Stimulated activated CD4-positive, alpha-beta T cell treated with anti-CD3 and anti-CD28 coated beads, Interleukin-4, amount 100 ng/mL, for 4 hours (primary cell): ENCODE measurements at places on chromosomes 12 and 14.
A peak's percentile ranks its signal among the peaks of the same experiment; 100 is the strongest.

DNA sequence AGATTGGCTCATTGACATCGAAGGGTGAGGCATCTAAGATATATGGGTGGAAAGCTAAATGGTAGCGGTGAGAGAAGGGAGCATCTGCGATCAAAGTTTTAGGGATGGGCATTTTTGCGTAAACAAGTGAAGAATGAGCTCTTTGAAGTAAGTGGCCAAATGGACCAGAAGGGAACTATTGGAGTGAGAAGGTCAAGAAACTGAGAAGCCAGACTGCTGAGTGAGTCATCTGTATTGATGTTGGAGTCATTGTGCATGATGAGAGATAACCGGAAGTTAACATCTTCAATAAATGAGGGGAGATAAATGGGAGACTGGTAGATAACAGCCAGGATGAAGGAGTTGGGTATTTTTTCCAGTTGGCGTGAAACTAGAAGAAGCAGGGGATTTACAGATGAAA, 271.9 kb upstream of the PDE3A start:
- DNase-seq = no peak

DNA sequence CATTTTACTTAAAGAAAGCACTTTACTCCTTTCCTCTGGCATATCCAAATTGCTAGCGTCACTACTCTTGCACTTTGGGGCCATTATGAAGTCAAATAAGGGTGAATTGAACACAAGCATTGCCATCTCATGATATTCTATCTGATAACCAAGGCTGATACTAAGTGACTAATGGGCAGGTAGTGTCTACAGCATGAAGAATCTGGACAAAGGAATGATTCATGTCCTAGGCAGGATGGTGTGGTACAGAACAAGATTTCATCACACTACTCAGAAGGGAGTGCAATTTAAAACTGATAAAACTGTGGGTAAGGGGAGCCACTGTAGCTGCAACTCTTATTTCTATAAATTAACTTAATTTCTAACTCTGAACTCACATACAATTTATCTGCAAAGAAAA, 7.7 kb upstream of the SLC6A15 start:
- DNase-seq = no peak

GRCh38 chr12:11134305-11134704, at the start of gene TAS2R30:
Gene TAS2R30, minus strand, starts transcription at chr12:11134644. Its CDS starts 400 bp downstream, at chr12:11134244.
- DNase-seq = no peak

DNA sequence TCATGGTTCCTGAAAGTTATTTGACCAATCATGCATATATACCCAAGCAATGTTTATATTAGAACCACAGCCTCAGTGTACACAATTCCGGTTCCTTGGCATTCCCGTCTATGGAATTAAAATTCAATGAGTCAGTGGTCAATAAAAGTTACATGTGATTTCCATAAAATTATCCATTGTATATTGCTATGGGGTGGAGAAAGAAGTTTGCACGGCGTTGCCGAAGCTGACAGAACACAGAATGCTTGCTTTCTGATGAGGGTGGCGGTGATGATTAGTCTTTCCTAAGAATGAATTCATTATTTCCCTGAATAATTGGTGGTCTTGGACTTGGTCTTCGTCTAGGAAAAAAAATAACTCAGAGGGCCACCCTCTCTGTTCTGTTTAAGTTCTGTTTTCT, 214.1 kb downstream of the ANO2 start:
- DNase-seq = no peak

DNA sequence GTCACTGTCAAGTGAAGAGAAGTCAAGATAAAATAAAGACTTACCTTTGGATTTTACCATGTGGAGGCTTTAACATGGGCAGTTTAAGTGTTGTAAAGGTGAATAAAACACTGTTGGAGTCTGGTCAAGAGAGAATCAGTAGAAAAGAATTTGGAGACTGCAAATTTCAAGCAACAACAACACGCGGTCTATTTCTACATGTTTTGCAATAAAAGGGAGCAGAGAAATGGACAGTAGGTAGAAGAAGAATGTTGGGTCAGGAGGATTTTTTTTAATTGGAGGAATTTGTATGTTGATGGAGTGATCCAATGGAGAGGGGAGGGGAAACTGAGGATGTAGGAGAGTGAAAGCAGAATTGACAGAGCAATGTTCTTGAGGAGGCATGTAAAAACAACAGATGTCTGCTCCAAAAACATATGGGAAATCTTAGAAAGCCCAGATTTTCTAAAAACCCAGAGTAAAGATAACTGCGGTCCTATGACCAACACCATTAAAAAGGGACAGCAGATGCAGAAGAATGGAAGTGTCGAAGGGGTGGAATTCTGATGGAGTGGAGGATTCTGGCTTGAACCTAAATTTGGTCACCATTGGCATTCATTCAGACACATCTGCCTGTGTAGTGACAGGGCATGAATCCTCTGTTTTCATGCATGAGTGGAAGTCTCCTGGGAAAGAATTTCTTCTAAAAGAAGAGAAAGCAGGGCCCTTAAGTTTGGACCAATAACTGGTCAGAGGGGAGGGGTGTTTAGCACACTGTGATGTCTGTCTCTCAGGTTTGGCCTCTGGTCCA, 68.0 kb upstream of the OSBPL8 start:
- no peak for DNase-seq

DNA sequence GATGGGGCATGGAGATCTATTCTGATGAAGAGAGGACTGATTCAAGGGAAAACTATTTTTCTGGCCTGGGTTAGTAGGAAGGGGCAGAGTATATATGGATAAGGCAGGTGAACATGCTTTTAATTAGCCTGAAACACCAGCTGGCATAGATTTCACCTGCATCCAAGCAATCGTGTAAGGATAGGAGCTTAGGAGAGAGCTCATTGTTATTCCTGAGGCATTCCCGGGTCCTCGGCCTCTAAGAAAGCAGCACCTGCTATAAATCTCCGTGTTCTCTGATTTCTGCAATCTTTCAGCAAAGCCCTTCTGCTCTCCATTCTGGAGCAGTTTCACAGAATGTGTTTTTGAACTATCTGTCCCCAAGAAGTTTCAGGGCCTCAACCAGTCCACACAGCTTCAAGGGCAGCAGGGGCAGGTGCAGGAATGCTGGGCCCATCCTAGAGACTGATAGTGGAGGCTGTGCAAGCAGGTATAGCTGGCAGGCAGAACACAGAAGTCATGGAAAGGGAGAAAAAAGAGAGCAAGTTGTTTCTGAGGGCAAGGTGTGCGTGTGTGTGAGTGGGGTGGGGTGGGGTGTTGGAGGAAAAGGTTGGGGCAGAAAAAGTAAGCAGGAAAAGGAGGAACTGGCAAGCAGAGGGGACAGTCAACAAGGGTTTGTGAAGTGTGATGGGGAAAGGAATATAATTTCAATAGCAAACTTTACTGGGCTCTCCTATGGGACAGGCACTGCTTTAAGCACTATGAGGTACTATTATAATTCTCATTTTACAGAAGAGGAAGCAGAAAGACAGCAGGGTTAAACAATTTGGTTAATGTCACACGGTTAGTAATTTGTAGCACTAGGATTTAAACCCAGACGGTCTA, 203.7 kb upstream of the SSTR1 start:
- no peak for DNase-seq

- DNase-seq = peak; percentile 74
Measured at GRCh38 chr12:89019439-89020120, 332.7 kb downstream of the DUSP6 start.

DNA sequence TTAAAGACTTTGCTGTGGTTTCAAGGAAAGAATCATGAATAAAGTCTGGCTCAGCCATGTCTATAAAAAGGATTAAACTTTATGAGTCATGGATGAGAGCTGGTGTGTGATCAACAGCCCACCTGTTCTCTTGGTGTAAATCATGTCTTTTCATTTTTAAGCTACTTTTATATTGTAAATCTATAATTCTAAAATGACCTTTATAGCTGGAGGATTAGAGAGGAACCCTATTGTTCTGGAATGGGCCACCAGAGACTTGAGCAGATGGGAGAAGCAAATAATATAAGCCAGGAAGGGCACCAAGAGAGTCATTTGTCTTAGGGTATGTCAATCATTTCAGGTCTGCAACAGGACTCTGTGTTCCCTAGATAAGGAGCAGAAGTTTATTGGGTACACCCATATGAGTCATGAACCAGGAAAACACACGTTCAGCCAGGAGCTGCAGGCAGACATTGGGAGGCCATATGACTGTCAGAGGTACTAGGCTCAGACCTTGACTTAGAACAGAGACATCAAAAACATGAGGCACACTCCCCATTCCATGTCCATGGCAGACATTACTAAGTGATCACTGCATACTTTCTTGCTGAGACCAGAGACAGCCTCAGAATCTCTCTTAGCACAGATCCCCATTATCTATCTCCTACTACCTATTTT, 49.3 kb downstream of the NDUFA12 start:
- no peak for DNase-seq

- DNase-seq = peak; percentile 42
Measured at GRCh38 chr12:55931780-55932550, 1.0 kb downstream of the DGKA start.

DNA sequence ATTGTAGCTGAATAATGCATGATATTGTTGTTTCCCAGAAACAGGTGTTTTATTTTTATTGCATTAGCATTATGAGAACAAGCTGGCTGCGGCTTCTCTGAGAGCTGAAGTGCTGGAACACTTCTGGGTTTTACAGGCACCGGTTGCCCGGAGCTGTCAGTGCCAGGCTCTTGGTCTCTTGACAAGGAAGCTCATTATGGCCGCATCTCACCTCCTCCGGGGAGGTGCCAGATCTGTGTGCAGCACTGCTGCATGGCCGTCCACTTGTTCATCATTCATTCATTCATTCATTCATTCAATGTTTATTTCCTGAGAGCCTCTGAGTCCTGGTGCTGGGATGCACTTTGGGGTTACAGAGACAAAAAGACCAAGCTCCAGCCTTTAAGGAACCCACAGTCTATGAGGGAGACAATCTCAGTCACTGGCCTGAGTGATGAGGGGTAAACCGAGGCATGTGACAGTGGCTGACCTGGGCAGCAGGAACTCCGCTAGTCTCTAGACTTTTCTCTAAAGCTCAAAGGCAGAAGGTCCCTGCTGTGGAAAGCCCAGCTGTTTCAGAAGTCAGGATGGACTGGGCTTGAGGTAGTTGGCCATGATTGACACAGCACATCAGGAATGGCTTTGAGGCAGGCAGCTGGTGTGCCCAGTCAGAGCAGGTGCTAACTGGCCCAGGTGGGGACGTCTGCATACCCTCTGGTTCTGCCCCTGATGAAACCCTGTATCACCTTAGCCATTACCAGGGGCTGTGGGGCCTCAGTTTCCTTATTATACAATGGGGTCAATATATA, 181.0 kb downstream of the ADGRD1 start:
- DNase-seq = no peak
